ENCODE measurements at places on chromosomes 7 and 10.
A peak's percentile ranks its signal among the peaks of the same experiment; 100 is the strongest.

DNA sequence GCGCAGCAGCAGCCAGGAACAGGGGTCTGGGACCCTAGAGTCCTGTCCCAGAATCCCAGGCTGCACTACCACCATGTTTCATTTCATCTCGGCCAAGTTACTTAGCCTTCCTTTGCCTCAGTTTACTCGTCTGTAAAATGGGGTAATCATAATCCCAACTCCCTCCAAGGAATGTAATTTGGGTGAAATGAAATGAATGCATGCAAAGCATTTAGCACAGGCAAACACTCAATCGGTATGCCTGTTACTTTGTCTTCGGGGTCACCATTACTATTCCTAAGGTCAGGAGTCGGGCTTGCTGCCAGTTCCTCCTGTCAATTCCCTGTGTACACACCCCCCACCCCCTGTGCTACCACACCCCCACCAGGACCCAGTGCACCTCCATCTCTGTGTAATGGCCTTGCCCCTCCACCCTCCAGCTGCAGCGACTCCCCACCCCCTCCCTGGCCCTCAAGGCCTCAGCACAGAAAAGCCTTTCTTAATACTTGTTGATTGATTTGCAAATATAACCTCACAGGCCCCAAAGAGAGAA lies 1.7 kb downstream of the TNS3 start:
- DNase-seq, result no peak

DNA sequence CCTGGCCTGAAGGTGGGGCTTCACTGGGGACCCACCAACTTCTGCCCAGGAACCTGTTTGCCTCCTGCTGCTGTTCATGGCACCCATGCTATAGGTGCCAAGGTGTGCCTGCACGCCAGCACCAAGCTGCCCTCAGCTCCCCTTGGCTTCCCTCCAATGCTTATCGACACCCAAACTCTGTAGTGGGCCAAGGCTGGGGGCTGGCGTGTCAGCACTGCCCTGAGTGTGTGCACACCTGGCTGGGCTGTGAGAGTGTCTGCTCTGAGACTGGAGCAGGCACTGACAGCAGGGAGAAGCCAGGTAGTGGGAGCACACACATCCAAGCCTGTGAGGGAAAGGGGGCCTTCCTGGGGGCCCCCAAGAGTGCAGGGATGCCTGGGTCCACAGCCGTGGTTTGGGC lies 43.1 kb upstream of the TUBB8 start:
- no peak for DNase-seq

GRCh38 chr10:21427804-21428481 lies 97.5 kb downstream of the SKIDA1 start:
- peak; percentile 30 for DNase-seq

DNA sequence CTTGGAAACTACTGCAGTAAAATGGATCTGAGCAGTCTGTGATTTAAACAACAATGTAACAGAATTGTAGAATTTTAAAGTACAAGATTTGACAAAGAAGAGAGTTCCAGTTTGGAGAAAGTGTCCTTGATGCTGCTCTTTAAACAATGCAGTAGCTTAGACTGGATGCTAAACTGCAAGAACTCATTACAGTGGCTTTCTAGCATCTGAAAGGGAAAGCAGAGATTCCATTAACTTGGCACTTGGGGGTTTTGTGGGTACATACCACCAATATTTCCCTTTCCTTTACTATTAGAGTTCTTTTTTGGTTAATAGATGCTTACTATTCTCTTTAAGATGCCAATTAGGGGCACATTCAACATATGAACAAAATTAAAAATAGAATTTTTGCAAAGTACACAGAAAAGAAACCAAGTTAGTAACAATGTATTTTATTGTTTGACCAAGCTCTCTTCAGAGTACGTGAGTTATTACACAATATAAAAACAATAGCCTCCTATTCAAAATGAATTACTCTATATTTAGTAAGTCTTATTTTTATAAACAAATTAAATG lies 11.9 kb downstream of the PSTK start:
- no peak for DNase-seq

GRCh38 chr10:49273082-49273465 lies 25.9 kb upstream of the C10orf71 start:
- DNase-seq, result no peak

GRCh38 chr10:116875897-116876296 lies 26.6 kb downstream of the ENO4 start:
- DNase-seq, result no peak

- DNase-seq, result no peak
Observed at GRCh38 chr7:16211402-16211925, 209.9 kb downstream of the CRPPA start.

DNA sequence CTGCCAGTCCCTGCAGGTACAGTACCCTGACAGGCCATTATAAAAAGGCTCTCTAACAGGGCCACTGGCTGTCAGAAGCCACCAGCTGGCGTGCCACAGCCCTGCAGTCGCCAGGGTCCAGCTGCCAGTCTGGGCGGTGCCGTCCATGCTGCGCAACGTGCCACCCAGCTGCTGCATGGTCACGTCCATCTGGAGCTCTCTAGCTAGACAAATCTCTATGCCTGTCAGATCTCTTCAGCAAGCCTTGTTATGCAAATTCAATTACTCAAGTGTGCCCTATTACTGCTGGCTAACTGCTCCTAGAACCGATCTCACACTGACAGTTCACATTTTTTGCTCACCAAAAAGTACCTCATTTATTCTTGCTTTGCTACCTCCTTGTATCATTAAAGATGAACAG lies 75.9 kb downstream of the HIBADH start:
- DNase-seq, result no peak

DNA sequence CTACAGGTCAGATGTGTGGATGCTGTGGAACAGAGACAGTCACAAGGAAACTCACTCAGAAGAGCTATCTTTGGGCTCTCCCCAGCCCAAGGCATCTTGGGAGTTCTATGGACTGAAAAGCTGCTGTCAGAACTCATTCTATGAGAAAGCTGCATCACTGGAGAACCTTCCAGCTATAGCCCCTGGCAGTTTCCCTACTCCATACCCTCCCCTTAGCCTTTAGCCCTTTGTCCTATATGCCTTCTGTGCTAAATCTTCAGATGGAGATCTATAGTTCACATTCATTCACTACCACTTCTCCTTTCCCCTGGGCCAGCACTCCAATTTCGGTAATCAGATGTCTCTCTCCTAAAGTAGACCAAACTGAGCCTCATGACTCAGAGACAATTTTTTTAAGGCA lies 6.9 kb downstream of the WNT8B start:
- DNase-seq, result no peak

GRCh38 chr7:5797716-5798115 lies 16.3 kb upstream of the RNF216 start:
- DNase-seq, result no peak

- no peak for DNase-seq
Observed at GRCh38 chr7:151884312-151885201, 7.6 kb upstream of the PRKAG2 start.

DNA sequence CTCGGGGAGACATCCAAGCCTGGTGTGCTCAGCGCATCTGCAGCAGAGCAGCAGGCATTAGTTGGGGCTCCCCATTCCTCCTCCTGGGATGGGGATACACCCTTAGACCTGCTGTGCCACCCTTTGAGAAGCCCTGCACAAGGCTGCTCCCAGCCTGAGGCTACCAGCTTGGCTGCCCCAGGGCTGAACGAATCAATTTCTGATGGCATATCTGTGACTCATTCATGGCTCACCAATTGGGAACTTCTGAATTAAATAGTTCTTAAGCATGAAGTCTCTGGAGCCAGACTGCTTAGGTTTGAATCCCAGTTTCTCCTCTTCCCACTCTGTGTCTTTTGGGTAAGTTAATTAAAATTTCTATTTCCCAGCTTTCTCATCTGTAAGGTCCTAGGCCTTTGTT lies 16.3 kb upstream of the GLI3 start:
- DNase-seq, result no peak

DNA sequence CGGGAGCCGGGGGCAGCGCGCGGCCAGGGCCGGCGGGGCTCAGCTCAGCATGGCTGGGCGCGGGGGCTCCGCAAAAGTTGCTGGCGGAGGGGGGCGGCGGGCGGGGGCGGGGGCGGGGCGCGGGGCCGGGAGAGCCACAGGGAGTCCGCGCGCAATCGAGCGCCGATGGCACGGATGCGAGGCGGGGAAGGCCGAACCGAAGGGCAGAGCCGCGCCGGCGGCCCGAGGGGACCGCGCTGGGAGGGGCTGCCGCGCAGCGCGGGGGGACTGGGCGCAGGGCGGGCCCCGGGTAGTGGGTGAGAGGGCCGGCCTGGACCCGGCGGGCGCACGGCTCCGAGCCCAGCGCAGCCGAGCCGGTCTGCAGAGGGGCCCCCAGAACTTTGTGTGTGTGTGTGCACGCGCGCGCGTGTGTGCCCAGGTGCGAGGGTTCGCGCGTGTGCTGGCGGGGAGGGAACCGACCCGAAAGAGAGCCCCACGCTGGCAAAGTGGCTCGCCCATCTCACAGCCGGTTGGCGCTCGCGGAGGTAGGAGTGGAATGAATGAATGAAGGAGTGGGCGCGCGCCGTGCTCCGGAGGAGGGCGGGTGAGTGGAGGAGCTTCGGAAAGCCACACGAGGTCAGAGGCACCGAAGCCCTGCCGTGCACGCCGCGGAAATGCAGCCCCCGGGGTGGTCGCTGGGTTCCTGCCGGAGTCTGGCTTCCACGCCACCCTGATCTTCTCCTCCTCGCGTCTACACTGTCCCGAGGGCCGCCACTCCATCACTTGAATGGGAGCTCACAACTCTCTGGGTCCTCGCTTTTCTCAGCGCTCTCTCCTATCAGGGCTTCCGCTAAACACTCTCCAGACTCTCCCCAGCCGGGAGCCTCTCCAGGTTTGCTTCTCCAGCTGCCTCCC lies at the start of gene HIPK2:
Gene HIPK2 (minus strand): TSS at position 51 of the 894 bp plus-strand sequence. CDS start 375 bp downstream, outside the sequence.
- DNase-seq, result peak; percentile 66

GRCh38 chr7:3154881-3155494 lies 111.3 kb upstream of the CARD11 start:
- peak; percentile 80 for DNase-seq

DNA sequence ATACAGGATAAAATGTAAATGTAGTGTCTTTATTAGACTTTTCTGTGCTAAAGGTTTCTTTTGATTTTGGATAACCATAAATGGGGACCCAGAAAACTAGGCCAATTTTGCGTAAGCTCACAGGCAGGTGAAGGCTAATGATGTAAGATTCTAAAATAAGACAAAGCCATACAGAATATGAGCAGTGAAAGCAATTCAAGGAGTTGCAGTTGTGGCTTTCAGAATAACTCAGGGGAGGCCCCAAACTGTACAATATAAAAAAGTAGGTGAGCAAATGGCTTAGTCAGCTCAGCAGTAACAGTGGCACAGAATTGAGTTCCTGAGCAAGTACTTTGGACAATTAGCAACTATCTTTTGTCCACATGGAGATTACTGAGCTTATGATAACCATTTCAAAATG lies 81.7 kb upstream of the NRP1 start:
- no peak for DNase-seq

DNA sequence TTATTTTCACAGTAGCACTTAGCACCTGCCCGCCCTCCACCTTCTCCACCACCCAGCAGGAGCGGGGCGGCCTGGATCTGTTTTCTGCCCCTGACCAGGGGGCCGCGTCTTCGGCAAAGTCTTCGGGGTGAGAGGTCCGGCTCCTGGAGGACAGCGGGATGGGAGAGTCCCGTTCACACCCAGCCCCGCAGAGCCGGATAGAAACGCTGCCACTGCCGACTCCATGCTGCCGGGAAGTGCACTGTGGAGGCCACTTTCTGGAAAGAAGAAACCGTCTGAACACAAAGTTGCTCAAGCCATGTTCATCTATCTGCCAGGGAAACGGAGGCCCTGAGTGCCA lies 14.5 kb upstream of the ZNF273 start:
- no peak for DNase-seq

GRCh38 chr7:70752794-70753241 lies 379.1 kb upstream of the GALNT17 start:
- no peak for DNase-seq

DNA sequence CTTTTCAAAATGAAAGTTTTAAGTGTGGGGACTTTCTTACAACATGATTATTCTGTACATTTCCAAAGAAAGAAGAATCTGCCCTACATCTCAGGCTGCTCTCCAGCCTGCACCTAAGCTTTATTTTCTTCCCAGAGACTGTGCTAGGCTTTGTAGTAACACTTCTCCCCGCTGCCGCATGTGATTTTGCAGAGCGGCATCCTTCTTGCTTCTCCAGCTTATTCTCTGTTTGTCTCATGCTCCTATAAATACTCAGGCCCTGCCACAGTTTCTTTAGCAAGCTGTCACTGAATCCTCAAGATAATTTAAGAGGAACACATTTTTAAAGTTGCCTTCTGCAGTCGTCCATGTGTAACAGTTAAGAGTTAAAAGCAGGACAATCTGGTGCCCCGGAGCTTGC lies 53.5 kb downstream of the INSYN2A start:
- no peak for DNase-seq

- DNase-seq, result no peak
Observed at GRCh38 chr10:68086011-68086410, 10.9 kb upstream of the HERC4 start.

- peak; percentile 28 for DNase-seq
Observed at GRCh38 chr10:24603333-24603732, 120.4 kb downstream of the ARHGAP21 start.

GRCh38 chr10:74586088-74586585 lies 240.3 kb upstream of the KAT6B start:
- DNase-seq, result peak; percentile 72

DNA sequence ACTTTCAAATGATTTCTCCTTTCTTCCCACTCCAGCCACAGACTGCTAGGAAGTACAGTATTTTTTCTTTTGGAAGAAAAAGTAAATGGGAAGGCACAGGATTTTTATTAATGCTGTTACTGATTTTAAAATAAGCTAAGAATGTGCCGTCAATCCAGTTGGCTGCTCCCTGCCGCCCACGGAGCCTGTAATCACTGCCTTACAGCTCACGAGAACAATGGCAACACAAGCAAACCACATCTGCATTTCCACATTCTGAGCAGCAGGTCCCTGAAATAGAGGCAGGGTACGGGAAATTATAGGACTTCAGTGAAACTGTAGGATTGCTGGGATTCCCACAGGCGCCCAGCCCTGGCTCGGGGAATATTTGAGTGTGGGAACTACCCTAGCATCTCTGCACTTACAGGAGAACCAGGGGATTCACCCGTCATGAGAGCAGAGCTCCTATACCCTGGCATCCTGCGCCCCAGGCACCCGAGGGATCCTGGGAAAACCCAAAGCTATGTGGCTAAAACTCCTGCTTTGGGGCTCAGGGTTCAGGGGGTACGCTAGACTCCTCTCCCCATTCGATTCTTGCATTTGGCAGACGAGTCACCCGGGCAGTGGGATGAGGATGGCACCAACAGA lies 72.9 kb upstream of the TNS3 start:
- no peak for DNase-seq
